Esophagus muscularis mucosa (tissue), 4 donors: ENCODE measurements at places on chromosomes 13 and 19. TPM values are rescaled to one million over a fixed set of nuclear protein-coding genes. Genes with fewer than 3 reads are reported as not detected.

The KCNC3 gene
- 0.69 TPM for total RNA-seq

GRCh38 chr19:40692212-40692551 is 1.7 kb upstream of the NUMBL start:
- DNase-seq, result no peak

DNA sequence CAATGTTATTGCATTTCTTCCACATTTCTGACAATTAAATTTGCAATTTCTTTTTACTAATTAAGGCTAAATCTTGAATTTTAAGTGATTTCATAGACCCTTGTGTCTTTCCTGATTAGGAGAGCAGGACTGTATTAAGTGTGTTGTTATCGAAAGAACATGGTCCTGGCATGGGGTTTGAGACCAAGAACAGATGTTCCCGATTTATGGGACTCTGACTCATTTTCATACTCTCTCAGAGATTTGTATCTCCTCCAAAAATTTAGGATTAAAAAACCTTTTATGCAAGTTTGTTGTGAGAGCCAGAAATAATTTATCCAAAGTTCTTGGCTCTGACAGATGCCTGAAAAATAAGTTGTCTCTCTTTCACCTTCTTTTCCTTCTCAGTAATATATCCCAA is 589.3 kb upstream of the ARGLU1 start:
- DNase-seq, result no peak

The ZNF85 gene
- 2.2 TPM for total RNA-seq

DNA sequence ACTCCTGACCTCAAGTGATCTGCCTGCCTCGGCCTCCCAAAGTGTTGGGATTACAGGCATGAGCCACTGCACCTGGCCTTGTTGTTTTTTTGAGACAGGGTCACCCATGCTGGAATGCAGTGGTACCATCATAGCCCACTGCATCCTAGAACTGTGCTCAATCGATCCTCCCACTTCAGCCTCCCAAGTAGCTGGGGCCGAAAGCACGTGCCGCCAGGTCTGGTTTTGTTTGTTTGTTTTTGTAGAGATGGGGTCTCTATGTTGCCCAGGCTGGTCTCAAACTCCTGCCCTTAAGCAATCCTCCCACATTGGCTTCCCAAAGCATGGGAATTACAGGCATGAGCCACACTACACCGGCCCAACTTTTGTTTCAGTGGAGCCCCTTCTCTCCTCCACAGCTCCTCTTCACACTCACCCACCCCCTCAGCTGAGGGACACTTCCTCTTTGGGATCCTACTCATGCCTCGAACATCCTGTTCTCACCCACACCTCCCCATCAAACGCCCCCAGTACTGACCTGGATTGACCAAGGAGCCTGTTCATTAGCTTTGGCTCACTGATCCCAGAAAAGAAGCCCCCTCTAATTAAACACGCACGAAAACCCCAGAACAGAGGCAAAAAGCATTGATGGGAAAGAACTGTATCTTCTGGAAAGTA is 12.8 kb upstream of the CERS4 start:
- DNase-seq, result no peak

DNA sequence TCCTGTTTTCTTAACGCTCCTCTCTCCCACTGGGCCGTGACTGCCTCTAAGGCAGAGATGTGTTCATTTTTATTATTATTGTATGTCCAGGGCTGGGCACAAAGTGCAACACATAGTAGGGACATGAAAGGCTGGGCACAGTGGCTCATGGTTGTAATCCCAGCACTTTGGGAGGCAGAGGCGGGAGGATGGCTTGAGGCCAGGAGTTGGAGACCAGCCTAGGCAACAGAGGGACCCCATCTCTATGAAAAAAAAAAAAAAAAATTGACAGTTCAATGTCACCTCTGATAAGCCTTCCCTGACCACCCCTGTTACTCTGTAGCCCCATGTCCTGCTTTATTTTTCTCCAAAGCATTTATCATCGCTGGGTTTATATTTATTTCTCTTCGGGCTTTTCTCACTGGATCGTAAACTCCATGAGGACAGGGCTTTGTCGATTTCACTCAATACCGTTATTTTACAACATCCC is 481 bp upstream of the SAE1 start:
- DNase-seq, result no peak

The OVOL3 gene
- total RNA-seq, result not detected

The FBXO17 gene
- total RNA-seq, result 47.8 TPM

DNA sequence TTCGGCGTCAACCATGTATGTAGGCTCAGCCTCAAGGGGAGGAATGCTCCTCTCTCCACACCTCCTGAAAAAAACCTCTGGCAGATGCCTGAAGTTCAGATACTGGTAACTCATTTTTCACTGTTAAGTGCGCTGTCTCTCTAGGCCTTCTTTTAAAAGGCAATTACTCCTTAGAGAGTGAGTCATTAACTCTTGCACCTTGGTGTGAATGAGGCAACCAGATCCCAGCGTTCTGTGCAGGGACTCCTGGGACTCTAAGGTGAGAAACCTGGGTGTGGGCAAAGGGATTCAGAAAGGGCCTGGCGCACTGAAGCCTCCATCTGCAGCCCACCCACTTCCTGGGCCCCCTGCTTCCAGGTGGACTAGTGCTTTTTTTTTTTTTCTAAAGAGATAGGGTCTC is 71.7 kb downstream of the SIAH3 start:
- DNase-seq, result no peak

DNA sequence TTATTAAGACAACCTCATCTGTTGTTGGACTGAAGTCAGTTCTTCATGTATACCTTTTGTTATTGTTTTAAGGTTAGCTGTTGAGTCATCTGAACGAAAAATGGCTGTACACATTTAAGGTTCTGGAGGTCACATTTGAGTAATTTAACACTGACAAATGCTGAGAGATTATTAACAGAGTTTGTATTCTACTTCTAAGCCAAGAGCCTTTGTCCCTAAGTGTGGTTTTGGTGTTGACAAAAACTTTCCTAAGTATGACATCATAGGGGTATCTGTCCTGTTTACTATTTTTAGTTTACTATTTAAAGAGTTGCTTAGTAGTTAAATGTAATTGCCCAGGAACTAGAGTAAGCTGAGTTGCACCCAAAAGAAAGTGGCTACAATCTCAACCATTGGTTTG is 71.9 kb downstream of the CDK8 start:
- DNase-seq, result no peak

The DLEU7 gene
- total RNA-seq, result 0.42 TPM

The WASF3 gene
- 19.9 TPM for total RNA-seq

GRCh38 chr19:7545904-7546303 is 10.4 kb downstream of the PNPLA6 start:
- no peak for DNase-seq
